ENCODE measurements at places on chromosomes 1 and 21.

DNA sequence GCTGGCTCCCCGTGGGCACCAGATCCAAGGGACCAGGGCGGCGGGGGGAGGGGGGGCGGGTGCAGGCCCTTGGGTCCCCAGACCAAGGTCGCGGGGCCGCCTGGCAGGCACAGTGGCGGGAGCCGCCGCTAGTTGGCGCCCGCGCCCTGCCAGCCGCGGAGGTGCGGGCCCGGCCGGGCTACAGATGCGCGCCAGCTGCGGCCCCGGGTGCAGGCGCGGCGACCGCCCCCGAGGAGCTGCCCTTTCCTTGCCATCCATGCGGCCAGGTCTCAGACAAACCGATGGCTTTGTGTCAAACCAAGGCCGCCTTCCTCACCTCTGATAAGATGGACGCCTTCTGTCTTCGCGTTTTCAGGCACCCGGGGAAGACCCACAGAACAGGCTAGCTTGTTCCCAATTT lies 2.2 kb upstream of the RUNX3 start:
- no peak for DNase-seq

GRCh38 chr21:40841524-40842196 lies 5.3 kb downstream of the DSCAM start:
- no peak for DNase-seq

GRCh38 chr1:32886828-32887414 lies 630 bp downstream of the HPCA start:
- no peak for DNase-seq

GRCh38 chr1:186511761-186512637 lies 51.1 kb upstream of the PDC start:
- peak; percentile 48 for DNase-seq

All from IMR-90 (cell line).